ENCODE measurements at places on chromosomes 7 and 10.

DNA sequence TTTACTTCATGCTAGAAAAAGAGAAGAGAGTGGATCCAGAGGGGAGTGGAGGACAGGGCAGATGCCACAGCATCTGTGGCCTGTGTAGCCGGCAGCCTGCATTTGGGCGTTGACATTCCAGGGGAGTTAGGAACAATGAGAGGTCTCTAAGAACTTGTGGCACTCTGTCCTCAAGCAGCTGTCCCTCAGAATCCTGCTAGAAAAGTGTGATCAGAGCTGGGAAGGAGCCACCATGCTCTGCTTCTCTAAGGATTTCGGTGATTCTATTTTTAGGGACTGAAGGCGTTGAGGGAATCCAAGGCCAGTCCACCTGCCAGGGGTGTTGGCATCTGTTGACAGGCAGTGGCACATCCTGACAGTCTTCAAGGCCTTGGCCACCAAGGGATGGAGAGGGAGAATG lies 7.6 kb downstream of the LRIT2 start:
- no peak for DNase-seq

DNA sequence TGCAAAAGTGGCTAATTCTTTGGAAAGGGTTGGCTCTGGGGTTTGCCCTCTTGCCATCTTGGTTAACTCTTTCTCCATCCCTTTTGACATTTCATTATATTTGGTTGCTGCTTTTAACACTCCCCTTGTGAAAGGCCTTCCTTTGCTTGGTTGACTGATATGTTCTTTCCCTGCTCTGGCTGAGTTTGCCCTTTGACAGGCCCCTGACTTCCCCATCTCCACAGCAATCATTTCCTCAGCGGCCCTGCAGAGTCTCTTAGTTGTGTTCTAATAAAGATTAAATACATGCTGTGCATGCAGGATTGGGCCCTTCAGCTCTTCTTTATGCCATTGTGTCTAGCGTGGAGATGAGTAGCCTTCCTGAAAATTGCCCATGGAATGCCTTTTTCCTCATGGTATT lies 84.5 kb upstream of the CSTF2T start:
- no peak for DNase-seq

- no peak for DNase-seq
Observed at GRCh38 chr7:151243408-151244195, 4.9 kb downstream of the SMARCD3 start.

GRCh38 chr10:66784770-66785169 lies 141.1 kb upstream of the LRRTM3 start:
- no peak for DNase-seq

DNA sequence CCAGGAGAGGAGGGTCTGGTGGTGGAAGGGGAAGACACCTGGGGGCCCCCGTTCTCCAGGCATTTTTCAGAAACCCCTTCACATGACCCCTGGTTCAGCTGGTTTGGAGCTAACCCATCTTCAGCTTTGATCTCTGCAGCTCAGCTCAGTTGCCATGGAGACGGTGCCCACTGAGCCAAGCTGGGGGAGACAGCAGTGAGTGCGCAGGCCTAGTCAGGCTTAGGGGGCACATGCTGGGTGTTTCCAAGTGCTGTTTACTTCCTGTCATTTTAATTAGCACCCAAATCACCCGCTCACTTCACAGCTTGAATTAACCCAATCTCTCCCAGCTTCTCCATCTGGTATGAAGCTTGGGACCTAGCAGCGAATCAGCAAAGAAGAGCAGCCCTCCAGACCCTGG lies 9.0 kb downstream of the SPOCK2 start:
- no peak for DNase-seq

- DNase-seq, result no peak
Observed at GRCh38 chr7:574661-575395, 55.2 kb upstream of the PDGFA start.

GRCh38 chr7:142436601-142437000 lies 178.7 kb upstream of the PRSS58 start:
- DNase-seq, result no peak

GRCh38 chr7:101133621-101134398 lies 6.9 kb downstream of the SERPINE1 start:
- DNase-seq, result no peak

DNA sequence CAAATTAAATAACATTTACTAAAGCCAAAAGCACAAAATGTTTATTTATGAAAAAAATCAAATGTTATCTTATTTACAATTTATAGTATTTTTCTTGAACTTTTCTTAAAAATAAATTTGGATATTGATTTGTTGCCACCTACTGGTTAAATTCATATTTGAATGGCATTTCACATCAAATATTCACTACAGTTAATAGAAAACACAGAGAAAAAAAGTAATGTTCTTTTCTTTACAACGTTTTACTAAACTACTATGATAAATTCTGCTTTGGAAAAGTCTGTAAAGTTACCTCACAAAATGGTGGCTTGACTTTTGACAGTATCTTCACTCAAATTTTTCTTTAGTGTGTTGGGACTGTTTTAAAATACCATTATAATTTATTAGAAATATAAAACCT lies 52.7 kb downstream of the SRPK2 start:
- no peak for DNase-seq

DNA sequence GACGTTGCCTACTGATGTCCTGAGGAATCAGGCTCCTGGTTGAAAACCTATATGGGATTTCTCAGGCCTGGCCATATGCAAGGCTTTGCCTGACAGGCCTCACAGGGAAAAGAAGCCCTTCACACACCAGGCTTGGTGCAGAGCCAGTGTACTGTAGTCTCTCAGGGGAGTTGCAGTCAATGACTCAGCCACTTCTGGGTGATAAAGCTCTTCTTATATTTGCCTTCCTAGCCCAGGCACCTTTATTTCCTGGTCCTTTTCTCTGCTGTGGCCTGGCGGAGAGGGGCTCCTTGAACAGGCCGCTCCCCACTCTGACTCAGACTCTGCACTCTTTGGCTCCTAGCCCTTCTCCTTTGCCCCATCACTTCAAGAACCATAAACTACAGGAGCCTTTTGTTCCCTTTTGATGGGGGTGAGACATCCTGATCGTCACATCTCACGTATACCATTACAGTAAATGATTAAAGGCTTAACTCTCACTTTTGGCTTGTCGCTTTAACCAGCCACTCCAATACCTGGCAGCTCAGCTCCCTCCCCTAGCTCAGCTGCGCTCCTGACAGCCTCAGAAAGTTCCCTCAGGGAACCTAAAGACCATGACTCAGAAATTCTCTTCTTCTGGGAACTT lies 33.5 kb downstream of the DPY19L1 start:
- DNase-seq, result no peak

- no peak for DNase-seq
Observed at GRCh38 chr7:39594988-39595620, 28.3 kb upstream of the RALA start.

GRCh38 chr7:152654971-152655370 lies 21.0 kb downstream of the XRCC2 start:
- DNase-seq, result no peak

DNA sequence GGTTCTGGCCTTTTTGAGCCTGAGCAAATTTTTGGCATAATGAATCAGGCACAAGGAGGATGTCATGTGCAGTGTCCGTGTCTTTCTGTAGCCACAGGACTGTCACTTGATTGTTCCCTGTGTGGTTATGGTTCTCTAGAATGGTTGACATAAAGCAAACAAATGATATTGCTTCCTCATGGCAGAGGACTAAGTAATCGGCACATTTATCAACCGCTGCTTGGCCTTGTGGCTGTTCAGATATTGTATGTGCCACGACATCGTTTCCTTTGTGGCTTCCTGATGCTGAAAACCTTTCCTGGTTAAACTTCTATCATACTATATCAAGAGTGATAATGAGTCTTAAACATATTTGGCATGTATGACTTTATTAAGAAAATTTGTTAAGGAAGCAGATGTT lies 598.8 kb downstream of the SUGCT start:
- DNase-seq, result no peak

Data from stimulated activated CD4-positive, alpha-beta T cell treated with anti-CD3 and anti-CD28 coated beads, Interleukin-15, amount 100 ng/mL, for 48 hours (primary cell).